Ovary (tissue), 10 donors: ENCODE measurements at places on chromosomes 3 and 15. TPM values are rescaled to one million over a fixed set of nuclear protein-coding genes. Genes with fewer than 3 reads are reported as not detected.

DNA sequence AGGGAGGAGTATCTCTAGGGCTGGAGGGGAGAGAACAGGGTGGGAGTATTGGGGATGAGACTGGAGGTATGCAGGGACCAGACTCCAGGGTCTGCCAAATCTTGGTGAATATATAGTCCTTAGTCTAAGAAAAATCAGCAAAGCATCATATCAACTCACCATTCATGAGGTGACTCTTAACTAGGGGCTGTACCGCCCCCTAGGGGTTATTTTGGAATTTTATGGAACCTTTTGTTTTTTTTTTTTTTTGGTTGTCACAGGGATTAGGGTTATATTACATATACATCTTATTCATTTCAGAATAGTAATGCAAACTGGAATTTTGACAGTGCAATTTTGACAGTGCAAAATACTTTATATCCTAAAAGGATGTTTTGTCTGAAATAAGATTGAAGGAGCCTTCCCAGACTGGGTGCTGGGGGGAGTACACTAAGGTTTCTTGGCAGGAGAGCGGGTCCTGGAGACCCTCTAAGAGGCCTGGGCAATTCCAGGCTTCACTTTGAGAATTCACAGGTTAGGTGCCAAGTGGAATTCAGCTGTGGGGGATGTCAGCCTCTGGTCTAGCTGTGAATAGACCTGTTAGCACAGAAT lies 7.5 kb downstream of the CMTM7 start:
- DNase-seq = no peak
- no peaks in the 10 kb centered on the region for H3K27me3 ChIP-seq
- H3K4me1 ChIP-seq = peaks cover 3% of the 10 kb centered on the region
- no peaks in the 10 kb centered on the region for H3K36me3 ChIP-seq
- H3K27ac ChIP-seq = no peak overlapping the region

- no peak for DNase-seq
- no peaks in the 10 kb centered on the region for H3K36me3 ChIP-seq
- H3K27ac ChIP-seq = no peak overlapping the region
- H3K27me3 ChIP-seq = no peaks in the 10 kb centered on the region
Measured at GRCh38 chr3:117141812-117142211, 432.2 kb downstream of the TUSC7 start.

The LRRIQ4 gene
- total RNA-seq = not detected

The FOXL2 gene
- total RNA-seq = 102 TPM

- H3K36me3 ChIP-seq = no peaks in the 10 kb centered on the region
- no peaks in the 10 kb centered on the region for H3K27me3 ChIP-seq
- H3K4me3 ChIP-seq = no peak overlapping the region
- peak; percentile 55 for DNase-seq
Measured at GRCh38 chr15:70376929-70377691, 279.4 kb upstream of the TLE3 start.

- no peaks in the 10 kb centered on the region for H3K27me3 ChIP-seq
- no peak for DNase-seq
- no peaks in the 10 kb centered on the region for H3K36me3 ChIP-seq
- no peaks in the 10 kb centered on the region for H3K4me1 ChIP-seq
- no peak overlapping the region for H3K4me3 ChIP-seq
Measured at GRCh38 chr3:99999536-99999935, 114.8 kb downstream of the FILIP1L start.

- H3K4me1 ChIP-seq = peaks cover 4% of the 10 kb centered on the region
- no peak for DNase-seq
- H3K27ac ChIP-seq = no peak overlapping the region
- no peak overlapping the region for H3K4me3 ChIP-seq
- no peaks in the 10 kb centered on the region for H3K27me3 ChIP-seq
- H3K36me3 ChIP-seq = no peaks in the 10 kb centered on the region
Measured at GRCh38 chr3:118001380-118001779, 1033.3 kb downstream of the IGSF11 start.

The A4GNT gene
- total RNA-seq = not detected
